Ammon's horn (tissue), 1 donor: ENCODE measurements at places on chromosomes 2 and 18.

GRCh38 chr2:188893972-188894371 lies 80.2 kb upstream of the COL3A1 start:
- DNase-seq = no peak

DNA sequence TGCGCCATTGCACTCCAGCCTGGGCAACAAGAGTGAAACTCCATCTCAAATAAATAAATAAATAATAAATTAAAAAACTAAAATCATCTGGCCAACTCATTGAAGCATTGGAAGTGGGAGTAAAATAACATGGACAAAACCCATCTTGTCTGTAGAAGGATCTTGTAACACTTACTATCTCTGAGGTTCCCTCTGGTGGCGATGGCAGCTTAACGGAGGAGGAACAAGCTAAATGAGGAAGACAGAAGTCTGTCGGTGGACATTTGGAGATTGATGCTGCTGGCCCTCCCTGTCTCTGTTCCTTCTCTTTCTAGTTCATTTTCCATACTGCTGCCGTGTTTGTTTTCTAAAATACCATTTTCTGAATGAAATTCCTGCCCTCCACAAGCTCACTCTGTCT lies 43.4 kb downstream of the ZCCHC2 start:
- DNase-seq = peak; percentile 85

DNA sequence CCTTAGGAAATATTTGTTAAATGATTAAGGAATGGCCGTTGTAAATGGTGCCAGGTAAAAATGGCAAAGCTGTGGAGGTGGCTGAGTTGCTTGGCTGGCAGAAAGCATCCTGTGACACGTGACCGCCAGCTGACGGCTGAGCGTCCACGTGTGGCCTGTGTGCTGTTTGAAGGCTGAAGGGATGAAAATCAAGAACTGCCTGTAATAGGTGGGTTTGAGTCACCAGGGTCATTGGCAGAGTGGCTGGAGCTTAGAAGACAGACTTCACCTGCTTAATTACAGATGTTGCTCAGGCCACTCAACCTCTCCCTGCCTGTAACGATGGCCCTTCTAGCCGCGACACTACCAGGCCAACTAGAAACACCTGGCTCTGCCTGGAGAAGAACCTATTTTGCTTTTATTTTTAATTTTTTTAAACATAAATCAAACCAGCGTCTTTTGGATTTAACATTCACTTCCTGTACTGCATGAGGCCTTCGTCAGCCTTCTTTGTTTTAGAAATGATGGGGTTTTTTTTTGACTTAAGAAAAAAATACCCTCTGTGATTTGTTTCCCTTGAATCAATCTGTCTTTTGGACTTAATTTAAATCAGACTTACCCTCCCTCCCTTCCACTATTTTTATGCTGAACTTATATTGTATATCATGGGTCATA lies 206.5 kb downstream of the PRKCE start:
- no peak for DNase-seq

DNA sequence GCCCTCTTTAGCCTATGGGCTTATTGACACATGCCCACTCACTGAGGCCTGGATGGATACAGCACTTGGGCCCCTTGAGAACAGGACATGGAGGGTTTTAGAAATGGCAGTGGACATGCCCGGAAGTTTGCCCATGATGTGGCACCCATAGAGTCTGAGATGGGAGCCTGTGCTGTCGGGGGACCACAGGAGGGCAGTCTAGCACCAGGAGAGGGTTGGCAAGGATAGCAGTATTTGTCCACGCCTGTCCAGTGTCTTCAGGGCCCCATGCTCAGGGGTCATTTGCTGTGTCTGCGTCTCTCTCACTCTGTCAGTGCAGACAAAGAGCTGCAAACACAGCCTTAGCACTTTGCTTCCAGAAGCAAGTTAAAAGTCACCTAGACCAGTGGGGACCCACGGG lies 48.7 kb downstream of the IL1RL2 start:
- DNase-seq = no peak

DNA sequence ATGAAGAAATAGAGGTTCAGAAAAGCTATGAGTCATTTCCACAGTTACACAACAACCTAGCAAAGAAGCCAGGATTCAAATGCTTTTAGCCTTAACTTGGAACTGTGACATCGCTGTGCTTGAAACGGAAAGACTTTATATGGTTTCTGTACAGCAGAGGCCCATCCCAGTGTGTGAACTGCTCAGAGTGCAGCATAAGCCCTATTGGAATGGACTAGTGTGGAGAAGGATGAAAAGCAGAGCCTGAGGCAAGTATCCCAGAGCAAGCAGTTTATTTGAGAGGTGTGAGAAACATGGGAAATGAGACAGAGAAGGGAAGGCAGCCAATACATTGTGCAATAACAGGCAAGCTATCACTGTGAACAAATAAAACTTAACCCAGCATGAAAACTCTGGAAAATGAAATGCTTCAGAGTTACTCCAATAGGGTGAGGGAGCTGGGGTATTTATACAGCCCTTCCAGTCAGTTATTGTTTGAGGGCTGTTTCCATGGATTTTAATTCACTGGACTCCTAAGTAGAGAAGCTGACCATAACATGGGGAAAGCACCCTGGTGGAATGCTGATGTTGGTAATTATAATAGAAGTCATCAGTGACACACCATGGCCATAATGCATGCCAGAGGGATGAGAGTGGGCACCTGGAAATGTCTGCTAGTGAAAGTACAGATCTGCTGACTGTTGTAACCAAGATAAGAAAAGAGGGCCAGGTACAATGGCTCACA lies 254.0 kb upstream of the POU3F3 start:
- DNase-seq = no peak

DNA sequence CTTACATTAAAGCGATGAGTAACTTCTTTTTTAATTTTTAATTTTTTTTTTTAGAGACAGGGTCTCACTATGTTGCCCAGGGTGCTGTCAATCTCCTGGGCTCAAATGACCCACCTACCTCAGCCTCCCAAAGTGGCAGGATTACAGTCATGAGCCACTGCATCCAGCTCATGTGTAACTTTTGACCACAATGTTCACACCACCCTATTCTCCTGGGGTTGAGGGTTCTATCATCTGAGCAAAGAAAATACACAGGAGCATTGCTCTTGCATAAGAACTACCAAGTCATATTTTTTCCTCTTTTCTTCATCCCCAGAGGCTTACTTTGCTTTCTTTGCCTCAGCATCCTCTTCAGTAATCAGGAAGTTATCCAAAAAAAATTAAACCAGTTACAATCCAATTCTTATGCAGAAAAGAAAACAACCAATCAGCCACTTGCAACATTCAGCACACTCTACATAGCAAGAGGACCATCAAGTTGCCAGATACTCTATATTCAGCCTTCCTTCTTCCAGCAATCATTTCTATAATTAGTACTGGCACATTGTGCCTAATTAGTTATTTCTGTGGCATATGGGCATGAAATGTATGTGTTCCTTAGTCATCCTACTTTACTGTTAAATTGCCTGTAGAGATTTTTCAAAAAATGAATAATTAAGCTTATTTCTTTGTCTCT lies 345.6 kb downstream of the AKAIN1 start:
- no peak for DNase-seq

GRCh38 chr2:26024260-26024659 lies 9.6 kb upstream of the RAB10 start:
- DNase-seq = no peak

- DNase-seq = peak; percentile 19
Measured at GRCh38 chr2:204108330-204108751, 171.8 kb downstream of the ICOS start.

DNA sequence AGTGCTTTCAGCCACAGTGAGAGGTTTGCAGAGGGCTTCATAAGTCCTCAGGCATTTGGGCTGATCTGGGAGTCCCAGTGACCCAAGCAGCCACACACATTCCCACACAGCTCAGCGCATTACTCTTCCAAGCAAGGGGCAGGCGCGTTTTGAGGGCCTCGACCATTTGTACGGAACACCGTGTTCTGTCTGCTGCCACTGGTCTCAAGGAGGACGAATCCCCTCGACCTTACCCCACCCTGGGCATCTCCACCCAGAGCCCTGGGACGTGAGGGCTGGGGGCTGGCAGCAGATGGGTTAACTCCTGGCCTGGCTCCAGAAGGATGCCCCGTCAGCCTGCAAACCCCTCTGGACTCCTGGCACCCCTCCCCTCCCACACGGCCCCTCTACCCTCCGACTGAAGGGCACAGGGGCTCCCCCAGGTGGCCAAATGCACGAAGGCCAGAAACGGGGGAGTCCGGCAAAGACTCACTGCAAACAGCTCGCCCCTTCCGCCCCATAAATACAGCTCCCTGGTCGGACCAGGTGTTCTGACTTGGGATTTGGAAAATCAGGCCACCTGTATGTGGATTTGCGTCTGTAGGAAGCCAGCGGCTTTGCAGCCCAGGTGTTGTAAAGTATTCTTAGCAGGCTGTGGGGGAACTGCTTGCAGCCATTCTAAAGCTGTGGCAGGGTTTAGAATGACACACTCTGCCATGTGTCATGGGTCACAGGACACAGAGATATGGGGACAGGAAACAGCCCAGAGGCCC lies 33.6 kb upstream of the PTMA start:
- DNase-seq = peak; percentile 78

GRCh38 chr18:6885992-6886796 lies 156.7 kb downstream of the ARHGAP28 start:
- peak; percentile 79 for DNase-seq

DNA sequence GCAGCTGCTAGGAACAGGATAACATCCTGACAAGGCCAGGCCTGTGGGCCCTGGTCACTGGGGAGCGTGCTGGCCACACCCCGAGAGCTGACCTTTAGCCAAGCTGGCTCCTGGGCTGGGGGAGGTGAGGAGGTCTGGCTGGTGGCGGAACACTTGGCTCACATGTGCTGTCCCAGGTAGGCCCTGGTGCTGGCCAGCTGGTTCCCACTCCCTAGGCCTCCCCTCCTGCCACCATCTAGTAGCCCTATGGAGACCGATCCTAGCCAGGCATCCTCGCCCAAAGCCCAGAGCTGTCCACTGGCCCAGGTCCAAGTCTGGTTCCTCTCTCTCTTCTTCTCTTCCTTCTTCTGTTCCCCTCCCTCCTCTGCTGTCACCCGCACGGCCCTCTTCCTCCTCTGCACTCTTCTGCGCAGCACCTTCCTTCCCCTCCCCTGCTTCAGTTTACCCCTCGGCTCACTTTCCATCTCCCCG lies 52.4 kb downstream of the TNS1 start:
- DNase-seq = no peak

DNA sequence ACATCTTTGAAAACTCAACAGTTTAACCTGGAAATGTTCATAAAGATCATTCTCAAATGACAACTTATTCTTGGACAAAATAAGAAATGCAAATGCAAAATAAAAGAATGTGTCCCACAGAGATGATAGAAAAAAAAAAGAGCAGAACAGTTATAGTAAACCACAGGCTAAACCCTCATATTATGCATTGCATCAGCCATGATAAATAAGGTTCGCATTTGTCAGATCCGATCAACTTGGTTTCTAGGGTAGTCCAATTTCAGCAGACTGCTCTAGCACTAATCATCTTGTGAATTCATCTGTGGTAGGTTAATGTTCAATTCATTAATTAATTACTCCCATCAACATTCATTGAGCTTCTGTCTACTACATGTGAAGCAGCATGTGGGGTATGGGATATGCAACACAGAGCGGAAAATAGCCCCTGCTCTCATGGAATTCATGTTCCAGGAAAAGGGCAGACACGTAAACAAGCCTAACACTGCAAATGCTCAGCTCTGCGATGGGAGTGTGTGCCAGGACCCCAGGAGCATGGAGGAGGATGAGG lies 316.2 kb upstream of the REV1 start:
- no peak for DNase-seq

DNA sequence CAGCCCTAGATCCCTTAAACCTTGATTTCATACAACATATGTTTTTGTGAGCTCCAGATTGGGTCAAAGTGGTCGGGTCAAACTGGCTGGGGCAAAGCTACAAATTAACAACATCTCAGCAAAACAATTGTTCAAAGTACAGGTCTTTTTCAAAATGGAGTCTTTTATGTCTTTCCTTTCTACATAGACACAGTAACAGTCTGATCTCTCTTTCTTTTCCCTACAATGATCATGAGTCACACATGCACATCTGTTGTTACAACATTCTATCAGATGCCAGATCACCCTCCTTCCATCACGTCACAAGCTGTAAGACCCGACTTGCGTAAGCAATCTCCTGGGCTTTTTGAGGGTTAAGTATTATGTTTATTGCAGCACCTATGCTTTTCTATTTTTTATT lies 55.1 kb downstream of the RHOB start:
- no peak for DNase-seq

DNA sequence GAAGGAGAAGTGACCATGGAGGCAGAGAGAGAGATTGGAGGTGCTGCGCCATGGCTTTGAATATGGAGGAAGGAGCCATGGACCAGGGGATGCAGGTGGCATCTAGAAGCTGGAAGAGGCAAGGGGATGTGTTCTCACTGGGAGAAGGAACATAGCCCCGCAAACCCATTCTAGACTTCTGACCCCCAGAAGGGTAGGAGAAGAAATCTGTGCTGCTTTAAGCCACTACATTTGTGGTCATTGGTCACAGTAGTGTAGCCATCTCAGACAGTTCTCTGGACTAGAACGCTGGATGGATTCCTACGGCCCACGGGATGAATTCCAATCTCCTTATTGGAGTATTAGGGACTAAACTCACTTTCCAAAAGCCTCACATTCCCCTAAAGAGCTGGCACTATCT lies 67.8 kb downstream of the PTGR3 start:
- DNase-seq = peak; percentile 0

- no peak for DNase-seq
Measured at GRCh38 chr2:16475586-16475985, 190.0 kb downstream of the CYRIA start.

- peak; percentile 60 for DNase-seq
Measured at GRCh38 chr2:147511491-147511948, 333.3 kb upstream of the ACVR2A start.

- DNase-seq = no peak
Measured at GRCh38 chr2:156956161-156956560, 301.3 kb upstream of the GALNT5 start.

GRCh38 chr2:70702711-70703395 lies 65.1 kb downstream of the ADD2 start:
- no peak for DNase-seq

GRCh38 chr18:38526922-38527321 lies 961.3 kb upstream of the CELF4 start:
- DNase-seq = no peak

- DNase-seq = no peak
Measured at GRCh38 chr2:46997329-46997728, 81.7 kb upstream of the MCFD2 start.

- peak; percentile 67 for DNase-seq
Measured at GRCh38 chr2:165055082-165055851, 99.9 kb upstream of the SLC38A11 start.
